ENCODE measurements at places on chromosomes 7 and 10.

DNA sequence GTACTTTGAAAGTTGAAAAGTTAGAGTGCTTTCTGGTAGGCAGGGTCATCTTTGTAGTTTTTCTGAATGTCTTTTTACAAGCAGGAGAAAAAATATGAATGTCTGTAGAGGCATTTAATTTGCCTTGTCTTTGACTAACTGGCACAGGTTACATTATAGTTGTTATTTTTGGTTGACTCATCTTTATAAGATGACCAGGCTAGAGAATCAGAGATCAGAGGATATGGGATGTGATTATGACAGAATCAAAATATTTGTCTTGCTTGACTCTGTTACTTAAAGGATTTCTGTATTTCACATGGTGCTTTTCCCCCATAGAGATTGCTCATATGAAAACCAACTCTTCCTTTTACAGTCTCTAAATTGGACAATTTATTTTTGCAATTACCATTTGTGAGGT, 2.4 kb downstream of the ZMYND11 start:
- no peak for DNase-seq

GRCh38 chr10:31683682-31684081, 244.9 kb downstream of the ARHGAP12 start:
- no peak for DNase-seq

- DNase-seq = no peak
Observed at GRCh38 chr10:13491747-13492360, 37.0 kb downstream of the BEND7 start.

DNA sequence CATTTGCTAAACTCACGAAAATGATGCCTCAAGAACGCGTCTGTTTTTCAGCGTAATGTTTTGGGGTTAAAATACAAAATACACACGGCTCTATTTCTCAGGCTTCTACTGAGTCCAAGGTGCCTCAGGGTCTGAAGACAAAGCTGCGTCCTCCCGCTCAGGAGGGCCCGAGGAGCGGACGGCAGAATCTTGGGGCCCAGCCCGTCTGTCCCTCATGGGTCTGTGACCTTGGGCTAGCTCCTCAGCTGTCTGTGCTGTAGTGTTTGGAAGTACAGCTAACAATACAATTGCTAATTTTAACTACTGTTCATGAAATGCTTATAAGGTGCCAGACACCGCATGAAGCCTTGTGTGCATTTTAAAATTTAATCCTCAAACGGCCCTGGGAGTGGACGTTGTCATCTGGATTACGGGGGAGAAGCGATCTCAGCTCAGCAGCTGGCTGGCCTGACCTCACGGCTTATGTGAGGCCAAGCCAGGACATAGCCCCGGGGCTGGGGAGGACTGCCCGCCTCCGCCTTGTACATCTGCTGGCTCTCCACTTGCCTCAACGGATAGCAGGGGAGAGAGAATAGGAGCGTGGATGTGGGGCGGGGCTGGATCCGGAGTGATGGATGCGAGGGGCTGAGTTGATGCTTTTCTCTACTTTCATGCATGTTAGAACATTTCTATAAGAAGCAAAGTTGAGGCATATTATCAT, 357.4 kb downstream of the GLRX3 start:
- DNase-seq = no peak

DNA sequence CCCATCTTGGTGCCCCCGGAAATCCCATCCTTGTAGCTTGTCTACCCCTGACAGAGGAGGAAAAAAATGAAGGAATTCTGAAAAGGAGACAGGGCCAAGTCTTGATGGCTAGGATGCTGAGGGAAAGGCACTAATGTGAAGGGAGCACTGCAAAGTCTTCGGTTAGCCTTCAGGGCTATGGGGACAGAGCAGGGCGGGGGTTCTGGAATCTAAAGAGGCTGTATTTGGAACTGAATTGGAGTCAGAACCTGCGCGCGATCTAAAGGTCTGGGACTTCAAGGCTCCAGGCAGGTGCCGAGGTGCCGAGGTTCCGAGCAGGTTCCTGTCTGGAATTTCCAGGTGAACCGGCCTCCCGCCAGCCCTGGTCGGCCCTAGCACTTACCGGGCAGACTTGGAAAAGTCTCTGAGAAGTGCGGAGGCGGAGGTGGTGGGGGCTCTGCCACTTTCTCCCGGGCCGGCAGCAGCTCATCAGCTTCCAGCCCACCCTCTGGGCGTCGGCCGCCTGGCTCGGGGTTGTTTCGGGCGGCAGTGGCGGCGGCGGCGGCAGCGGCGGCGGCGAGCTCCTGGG, 781 bp downstream of the GBX1 start:
- DNase-seq = no peak

DNA sequence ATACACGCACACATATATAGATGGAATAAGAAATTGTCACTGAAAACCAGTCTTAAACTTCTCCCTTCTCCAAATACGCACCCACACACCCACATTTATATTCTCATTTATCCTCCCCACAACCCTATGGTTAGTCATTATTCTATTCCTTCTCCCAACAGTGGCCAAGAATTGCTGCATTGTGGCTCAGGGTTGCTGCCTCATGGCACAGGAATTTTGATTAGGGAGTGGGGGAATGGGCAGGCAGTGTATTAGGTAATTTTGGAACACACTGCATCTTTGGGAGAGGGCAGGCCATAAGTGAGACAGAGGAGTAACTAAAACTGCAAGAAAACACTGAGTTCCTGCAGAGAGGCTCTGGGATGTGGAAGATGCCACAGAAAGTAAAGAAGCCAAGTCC, 35.7 kb downstream of the NAPEPLD start:
- no peak for DNase-seq

GRCh38 chr7:137987968-137988367, 13.9 kb downstream of the CREB3L2 start:
- no peak for DNase-seq

DNA sequence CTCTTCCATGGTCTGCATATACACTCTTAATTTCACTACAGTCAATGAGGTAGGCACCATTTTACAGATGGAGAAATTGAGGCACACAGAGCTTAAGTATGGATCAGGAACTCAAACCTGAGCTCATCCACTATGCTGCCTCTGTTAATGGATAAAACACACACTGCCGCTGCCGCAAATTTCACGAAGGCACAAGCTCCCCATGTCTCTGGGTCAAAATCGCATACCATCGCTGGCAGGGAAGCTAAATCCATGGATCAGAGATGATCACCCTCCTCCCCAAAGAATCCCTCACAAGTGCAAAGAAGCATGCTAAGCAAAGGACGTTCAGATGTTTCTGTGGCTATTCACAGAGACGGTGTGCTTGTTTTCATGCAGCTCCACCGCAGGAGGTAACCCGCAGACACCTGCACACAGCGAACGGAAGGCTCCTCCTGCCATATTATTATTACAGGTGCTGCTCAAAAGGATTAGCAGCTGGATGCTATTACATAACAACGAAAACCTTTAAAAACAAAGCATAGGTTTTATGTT, 109.3 kb downstream of the UBE2H start:
- DNase-seq = no peak

DNA sequence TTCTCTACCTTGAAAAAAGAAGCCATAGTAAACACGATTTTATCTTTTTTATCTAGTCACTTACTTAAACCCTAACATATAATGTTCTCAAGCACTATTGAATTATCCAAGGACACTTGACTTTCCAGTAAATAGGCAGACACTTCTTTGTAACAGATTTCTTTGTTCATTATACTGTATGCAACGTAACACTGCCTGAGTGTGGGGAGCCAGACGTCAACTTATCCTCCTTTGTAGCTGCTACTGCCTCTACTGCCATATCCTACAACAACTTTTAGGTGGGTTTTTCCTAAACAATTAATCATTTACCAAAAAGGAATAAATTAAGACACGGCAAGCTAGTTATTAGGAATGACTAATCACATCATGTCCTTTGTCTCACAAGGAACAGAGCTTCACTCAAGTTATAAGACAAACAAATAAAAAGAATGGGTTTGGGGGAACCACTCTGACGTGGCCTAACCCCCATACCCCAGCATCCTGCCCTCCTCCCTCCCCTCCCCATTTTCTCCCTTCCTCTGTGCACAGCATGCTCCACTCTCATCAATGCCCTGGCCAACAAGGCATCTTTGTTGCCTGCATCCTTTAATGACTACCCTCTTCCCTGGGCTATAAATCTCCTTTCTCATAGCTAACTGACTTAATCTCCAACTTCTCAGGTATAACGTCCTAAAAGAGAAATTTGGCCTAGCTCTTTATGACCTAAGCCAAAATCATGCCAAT, 43.3 kb downstream of the DOCK4 start:
- no peak for DNase-seq

DNA sequence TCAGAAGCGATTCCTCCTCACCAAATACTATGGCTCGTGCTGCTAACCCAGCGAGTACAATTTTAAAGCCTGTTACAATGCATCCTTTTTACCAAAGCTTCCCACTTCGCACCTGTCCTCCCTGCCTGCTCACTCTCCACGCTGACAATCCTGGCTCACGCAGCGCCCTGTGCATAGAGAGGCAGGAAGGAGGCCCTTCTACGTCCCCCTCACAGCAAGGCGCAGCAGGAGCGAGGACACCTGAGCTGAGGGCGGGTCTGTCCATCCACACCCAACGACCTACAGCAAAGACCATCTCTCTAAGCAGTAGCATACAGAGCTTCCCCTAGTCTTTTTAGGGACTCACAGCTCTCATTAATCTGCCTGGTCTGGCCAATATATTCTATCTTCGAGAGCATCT, 46.0 kb downstream of the MKI67 start:
- no peak for DNase-seq

- no peak for DNase-seq
Observed at GRCh38 chr10:24952143-24952706, at the start of gene PRTFDC1. TSS of gene PRTFDC1 (minus strand) at chr10:24952606. CDS start at chr10:24952575, 31 bp downstream.

All from activated CD8-positive, alpha-beta memory T cell treated with anti-CD3 and anti-CD28 coated beads for 4 hours (primary cell).